Naive thymus-derived CD4-positive, alpha-beta T cell (primary cell): ENCODE measurements at places on chromosomes 5 and 9.

DNA sequence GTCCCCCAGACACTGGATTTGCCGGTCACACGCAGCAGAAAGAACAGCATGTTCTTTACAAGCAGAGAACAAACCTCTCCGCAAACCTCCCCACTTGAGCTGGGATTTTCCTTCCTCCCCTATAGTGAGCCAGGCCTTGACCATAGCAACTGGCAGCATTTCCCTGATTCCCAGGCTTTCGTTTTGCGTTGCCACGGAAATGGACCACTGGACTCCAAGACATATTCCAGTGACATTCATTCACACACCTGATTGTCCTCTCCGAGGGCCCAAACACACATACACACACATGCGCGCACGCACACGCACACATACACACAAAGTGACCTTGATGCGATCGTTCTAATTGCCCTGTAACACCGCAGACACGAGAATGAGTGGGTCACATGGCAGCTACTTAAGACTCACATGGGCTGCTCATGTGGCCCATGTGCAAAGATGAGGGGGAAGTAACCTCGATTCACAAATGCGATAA, 80.9 kb upstream of the CPEB4 start:
- H3K27me3 ChIP-seq, result no peaks in the 10 kb centered on the region
- H3K4me3 ChIP-seq, result no peak overlapping the region
- no peaks in the 10 kb centered on the region for H3K36me3 ChIP-seq
- no peaks in the 10 kb centered on the region for H3K4me1 ChIP-seq
- no peak overlapping the region for H3K27ac ChIP-seq

- H3K4me1 ChIP-seq, result no peaks in the 10 kb centered on the region
- no peak overlapping the region for H3K4me3 ChIP-seq
- no peaks in the 10 kb centered on the region for H3K27me3 ChIP-seq
Observed at GRCh38 chr9:12680341-12680740, 12.8 kb upstream of the TYRP1 start.

DNA sequence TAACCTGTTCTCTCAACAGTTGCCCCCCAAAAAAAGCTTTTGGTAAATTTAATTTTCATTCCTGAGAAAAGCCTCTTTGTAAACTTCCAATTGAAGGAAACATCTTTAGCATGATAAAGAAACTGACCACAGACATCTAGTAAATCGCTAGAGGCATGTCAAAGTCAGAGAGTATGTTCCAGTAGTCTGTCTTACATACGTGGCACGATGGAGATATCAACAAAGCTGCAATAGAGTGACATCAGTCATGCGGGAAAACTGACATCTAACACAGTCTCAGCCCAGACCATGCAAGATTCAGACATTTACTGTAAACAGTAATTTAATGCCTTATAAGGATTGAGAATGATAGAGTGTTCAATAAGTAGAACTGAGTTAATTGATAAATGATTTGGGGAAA, 45.1 kb downstream of the GARNL3 start:
- no peak overlapping the region for H3K27ac ChIP-seq
- H3K36me3 ChIP-seq, result no peaks in the 10 kb centered on the region
- H3K4me1 ChIP-seq, result no peaks in the 10 kb centered on the region
- H3K27me3 ChIP-seq, result no peaks in the 10 kb centered on the region

GRCh38 chr5:142798099-142798770, 28.1 kb downstream of the ARHGAP26 start:
- H3K27me3 ChIP-seq, result no peaks in the 10 kb centered on the region
- H3K4me1 ChIP-seq, result peaks cover 79% of the 10 kb centered on the region
- H3K36me3 ChIP-seq, result no peaks in the 10 kb centered on the region
- H3K4me3 ChIP-seq, result peak overlapping the region; percentile 56
- peak overlapping the region; percentile 60 for H3K27ac ChIP-seq

DNA sequence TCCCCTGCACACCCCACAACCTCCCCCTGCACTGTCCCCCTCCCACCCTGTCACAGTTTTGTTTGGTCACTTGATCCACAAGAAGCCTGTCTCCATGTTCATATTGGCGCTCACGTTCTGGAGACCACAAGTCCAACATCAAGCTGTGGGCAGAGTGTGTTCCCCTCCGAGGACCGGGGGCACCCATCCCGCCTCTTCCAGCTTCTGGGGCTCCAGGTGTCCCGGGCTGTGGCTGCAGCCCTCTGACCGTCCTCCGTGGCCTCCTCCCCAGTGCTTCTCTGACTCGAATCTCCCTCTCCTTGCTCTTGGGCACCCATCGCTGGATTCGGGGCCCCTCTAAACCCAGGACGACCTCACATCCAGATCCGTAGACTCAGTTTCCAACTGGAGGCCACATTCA, 49.2 kb downstream of the PLEKHG4B start:
- H3K27me3 ChIP-seq, result no peaks in the 10 kb centered on the region
- no peak overlapping the region for H3K27ac ChIP-seq
- no peak for DNase-seq

DNA sequence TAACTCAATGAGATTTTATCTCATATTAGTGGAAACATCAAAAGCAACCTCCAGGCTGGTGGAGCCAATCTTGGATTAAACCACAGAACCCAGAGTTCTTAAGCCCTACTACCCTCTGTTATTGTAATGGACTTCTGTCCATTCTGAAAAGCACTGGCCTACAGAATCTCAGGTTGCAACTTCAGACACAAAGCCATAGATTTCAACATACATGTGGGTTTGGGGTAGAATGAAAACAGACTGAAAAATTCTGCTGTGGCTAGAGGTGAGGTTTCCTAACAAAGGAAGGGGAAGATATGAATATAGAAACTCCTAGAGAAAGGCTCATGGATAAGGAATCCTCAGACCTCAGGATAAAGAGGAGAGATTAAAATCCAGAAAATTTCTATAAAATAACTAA, 569.8 kb upstream of the RIOK2 start:
- no peaks in the 10 kb centered on the region for H3K36me3 ChIP-seq
- no peak overlapping the region for H3K27ac ChIP-seq
- no peaks in the 10 kb centered on the region for H3K27me3 ChIP-seq
- no peak overlapping the region for H3K4me3 ChIP-seq

DNA sequence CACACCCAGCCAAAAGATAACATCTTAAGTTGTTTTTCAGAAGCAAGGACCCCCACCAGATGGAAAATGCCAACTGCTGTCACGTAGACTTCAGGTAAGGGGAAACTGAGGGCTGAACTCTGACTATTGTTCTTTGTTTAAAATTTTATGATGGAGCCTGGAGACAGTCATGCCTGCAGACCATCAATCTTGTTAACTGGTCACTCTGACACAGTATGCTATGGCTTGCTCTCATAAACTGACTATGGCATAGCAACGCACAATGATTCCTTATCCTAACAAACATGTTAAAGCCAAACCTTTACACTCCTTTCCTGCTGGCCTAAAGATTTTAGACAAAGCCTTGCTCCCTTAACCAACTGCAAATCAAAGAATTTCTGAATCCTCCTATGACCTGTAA, 43.6 kb upstream of the GOLM1 start:
- H3K27ac ChIP-seq, result no peak overlapping the region
- H3K27me3 ChIP-seq, result no peaks in the 10 kb centered on the region
- H3K4me1 ChIP-seq, result no peaks in the 10 kb centered on the region
- DNase-seq, result no peak
- no peaks in the 10 kb centered on the region for H3K36me3 ChIP-seq
- H3K4me3 ChIP-seq, result no peak overlapping the region

- H3K36me3 ChIP-seq, result no peaks in the 10 kb centered on the region
- no peak overlapping the region for H3K4me3 ChIP-seq
- no peak for DNase-seq
- no peak overlapping the region for H3K27ac ChIP-seq
- H3K4me1 ChIP-seq, result no peaks in the 10 kb centered on the region
Observed at GRCh38 chr5:14603141-14603540, 21.5 kb downstream of the OTULINL start.

GRCh38 chr9:83976372-83976771, 3.6 kb downstream of the HNRNPK start:
- peaks cover 33% of the 10 kb centered on the region for H3K4me1 ChIP-seq
- peak overlapping the region; percentile 99 for H3K27ac ChIP-seq
- H3K27me3 ChIP-seq, result no peaks in the 10 kb centered on the region

- H3K4me1 ChIP-seq, result peaks cover 9% of the 10 kb centered on the region
- H3K27me3 ChIP-seq, result no peaks in the 10 kb centered on the region
- no peak overlapping the region for H3K27ac ChIP-seq
- no peak for DNase-seq
- no peak overlapping the region for H3K4me3 ChIP-seq
Observed at GRCh38 chr9:129981180-129981907, 61.6 kb downstream of the FNBP1 start.

DNA sequence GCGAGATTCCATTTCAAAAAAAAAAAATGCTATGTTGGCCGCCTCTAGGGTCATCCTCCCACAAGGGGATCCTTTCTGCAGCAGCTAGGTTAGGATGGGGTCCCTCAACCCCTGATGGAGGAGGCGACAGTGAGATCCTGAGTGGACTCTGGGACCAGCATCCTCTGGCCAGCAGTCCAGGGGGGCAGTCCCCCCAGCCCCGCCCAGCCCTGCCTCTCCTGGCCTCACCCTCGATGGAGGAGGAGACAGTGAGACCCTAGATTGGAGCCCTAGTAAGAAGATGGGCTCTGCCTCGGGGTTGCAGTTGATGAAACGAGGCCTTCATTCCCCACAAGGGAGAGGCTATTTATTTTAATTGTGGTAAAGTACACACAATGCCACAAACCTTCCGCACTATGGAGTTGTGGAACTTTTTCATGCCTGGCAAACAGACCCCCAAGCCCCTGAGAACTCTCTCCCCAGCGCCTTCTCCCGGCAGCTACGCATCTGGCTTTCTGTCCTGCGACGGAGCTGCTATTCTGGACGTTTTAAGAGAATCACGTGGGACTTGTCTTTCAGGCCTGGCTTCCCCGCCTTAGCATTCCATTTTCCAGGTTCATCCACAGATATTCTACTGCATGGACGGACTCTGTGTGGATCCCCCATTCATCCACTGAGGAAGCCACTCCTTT, 15.8 kb downstream of the VAV2 start:
- no peak overlapping the region for H3K4me3 ChIP-seq
- no peaks in the 10 kb centered on the region for H3K27me3 ChIP-seq
- H3K36me3 ChIP-seq, result no peaks in the 10 kb centered on the region
- no peaks in the 10 kb centered on the region for H3K4me1 ChIP-seq

- no peak overlapping the region for H3K27ac ChIP-seq
- no peaks in the 10 kb centered on the region for H3K27me3 ChIP-seq
- no peaks in the 10 kb centered on the region for H3K36me3 ChIP-seq
- no peak overlapping the region for H3K4me3 ChIP-seq
- DNase-seq, result no peak
Observed at GRCh38 chr5:132434416-132435286, 55.9 kb downstream of the IRF1 start.

GRCh38 chr9:4490705-4491625, 697 bp downstream of the SLC1A1 start:
- H3K4me1 ChIP-seq, result no peaks in the 10 kb centered on the region
- no peak overlapping the region for H3K27ac ChIP-seq
- H3K36me3 ChIP-seq, result no peaks in the 10 kb centered on the region
- peak overlapping the region; percentile 70 for H3K4me3 ChIP-seq
- no peak for DNase-seq

DNA sequence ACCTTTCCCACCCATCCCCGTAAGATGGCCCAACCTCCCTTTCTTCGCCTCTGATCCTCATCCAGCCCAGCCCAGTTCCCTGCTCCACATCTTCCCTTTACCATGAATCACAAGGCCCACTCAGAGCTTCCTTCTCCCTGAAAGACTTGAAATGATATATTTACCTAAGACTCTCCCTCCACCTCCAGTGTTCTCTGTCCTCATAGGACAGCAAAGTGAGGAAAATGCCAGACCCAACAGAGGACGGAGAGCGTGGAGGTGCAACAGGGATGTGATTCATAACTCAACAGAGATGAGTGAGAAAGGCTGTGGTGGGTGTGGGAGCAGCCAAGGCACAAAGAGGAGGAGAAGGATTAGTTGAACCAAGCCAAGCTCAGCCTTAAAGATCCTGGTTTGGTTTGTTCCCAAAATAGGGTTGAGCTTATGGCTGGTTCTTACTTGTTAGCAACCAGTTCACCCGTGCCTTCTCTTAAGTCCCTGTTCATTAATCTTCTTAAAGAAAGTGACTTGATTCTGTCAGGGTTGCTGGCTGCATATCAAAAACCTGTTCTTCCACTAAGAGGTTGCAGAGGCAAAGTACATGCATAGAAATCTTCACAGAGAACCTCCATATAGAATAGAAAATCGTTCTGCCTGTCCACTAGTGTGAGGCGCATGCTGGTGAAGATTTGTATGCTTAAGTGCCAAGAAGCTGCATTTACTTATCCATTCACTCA, 183.2 kb downstream of the ACTL7B start:
- no peaks in the 10 kb centered on the region for H3K4me1 ChIP-seq
- no peak overlapping the region for H3K27ac ChIP-seq
- no peak overlapping the region for H3K4me3 ChIP-seq
- H3K36me3 ChIP-seq, result no peaks in the 10 kb centered on the region
- H3K27me3 ChIP-seq, result no peaks in the 10 kb centered on the region

DNA sequence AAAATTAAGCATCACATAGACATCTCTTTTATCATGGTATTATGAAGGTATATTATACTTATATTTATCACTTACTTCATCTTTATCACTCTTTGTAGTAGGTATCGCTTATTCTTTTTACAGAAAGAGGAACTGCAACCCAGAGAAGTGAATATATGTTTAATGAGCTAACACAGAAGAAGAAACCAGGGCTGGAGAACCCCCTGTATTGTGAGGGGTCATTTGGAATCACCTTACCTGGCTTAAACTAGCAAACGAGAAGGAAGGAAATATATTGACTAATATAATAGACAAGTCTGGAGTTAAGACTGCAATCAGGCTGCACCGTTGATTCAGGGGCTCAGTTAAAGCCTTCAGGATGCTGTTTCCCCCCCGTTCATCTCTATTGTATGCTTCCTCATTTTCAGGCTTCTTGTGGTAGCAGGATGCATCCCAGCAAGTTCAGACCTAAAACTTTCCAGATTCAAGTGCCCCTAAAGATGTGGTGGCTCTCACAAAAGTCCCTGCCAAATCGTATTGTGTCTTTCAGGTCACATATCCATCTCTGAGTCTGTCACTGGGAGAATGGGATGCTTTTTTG, 146.4 kb downstream of the GCNT1 start:
- H3K36me3 ChIP-seq, result no peaks in the 10 kb centered on the region
- no peak overlapping the region for H3K27ac ChIP-seq
- H3K4me1 ChIP-seq, result no peaks in the 10 kb centered on the region
- DNase-seq, result no peak
- H3K4me3 ChIP-seq, result no peak overlapping the region
- no peaks in the 10 kb centered on the region for H3K27me3 ChIP-seq

- no peaks in the 10 kb centered on the region for H3K36me3 ChIP-seq
- no peak for DNase-seq
- H3K27ac ChIP-seq, result no peak overlapping the region
Observed at GRCh38 chr9:89621676-89622075, 16.9 kb downstream of the GADD45G start.

DNA sequence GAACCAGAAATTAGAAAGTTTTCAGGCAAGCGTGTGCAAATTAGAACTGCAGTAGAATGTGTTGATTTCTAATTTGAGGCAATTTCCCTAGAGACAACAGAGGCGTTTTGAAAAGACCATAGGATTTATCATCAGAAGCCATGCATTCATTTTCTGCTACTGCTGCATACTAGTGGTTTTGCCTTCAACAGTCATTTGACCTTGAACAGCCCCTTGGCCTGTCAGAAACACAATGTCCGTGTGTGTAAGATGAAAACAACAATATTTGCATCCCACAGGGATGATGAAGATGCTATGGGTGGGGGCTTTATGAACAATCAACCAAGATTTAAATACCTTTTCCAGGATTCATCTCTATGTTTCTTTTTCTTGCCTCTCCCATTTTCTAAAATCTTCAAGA, 73.7 kb downstream of the PDE4D start:
- H3K4me3 ChIP-seq, result no peak overlapping the region
- no peaks in the 10 kb centered on the region for H3K36me3 ChIP-seq
- no peak overlapping the region for H3K27ac ChIP-seq
- no peak for DNase-seq
